ENCODE measurements at places on chromosomes 7 and 10.

GRCh38 chr7:144416341-144416740, 12.8 kb upstream of the NOBOX start:
- no peak for DNase-seq

- no peak for DNase-seq
Measured at GRCh38 chr7:30970594-30971094, 6.9 kb downstream of the GHRHR start.

DNA sequence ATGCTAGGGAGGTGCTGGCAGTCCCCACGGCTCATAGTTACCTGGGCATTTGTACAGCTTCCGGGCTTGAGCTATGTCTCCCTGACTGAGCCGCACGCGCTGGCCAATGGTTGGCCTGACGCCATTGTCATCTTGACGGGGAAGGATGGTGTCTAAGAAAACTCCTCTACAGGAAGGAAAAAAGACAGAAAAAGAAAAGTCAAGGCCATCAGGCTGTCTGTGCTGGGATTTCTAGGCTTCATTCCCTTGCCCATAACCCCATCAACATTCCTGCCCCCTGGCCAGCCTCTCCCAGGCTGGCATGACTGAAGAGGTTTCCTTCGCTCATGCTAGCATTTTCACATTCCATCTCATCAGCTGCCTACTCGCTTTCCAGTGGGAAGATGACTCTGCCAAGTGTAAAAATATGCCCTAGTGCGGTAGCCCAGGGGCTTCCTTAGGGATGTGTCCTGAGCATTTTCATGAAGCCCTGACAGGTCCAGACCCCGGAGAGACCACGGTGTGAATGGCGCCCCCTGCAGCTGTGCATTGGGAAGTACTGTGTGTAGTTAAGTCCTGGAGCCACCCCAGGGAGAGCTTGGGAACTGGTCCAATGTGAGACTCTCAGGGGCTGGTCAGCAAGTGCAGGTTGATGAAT, 54.5 kb upstream of the OPALIN start:
- DNase-seq, result no peak

DNA sequence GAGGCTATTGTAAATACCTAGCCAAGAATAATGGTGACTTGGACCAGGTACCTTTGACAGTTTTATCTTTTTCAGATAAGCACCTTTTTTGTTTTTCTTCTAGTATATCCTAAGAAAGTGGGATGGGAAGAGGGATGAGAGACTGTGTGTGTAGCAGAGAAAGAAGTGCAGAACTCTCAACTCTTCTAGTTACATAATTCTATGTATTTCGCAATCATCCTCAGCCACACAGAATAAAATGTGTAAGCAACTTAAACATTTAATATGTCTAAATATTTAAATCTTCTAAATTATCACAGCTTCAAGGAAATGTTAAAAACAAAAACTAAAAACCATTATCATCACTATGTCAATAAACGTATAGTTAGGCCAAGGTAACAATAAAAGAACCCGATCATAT, 42.6 kb upstream of the GSAP start:
- no peak for DNase-seq

DNA sequence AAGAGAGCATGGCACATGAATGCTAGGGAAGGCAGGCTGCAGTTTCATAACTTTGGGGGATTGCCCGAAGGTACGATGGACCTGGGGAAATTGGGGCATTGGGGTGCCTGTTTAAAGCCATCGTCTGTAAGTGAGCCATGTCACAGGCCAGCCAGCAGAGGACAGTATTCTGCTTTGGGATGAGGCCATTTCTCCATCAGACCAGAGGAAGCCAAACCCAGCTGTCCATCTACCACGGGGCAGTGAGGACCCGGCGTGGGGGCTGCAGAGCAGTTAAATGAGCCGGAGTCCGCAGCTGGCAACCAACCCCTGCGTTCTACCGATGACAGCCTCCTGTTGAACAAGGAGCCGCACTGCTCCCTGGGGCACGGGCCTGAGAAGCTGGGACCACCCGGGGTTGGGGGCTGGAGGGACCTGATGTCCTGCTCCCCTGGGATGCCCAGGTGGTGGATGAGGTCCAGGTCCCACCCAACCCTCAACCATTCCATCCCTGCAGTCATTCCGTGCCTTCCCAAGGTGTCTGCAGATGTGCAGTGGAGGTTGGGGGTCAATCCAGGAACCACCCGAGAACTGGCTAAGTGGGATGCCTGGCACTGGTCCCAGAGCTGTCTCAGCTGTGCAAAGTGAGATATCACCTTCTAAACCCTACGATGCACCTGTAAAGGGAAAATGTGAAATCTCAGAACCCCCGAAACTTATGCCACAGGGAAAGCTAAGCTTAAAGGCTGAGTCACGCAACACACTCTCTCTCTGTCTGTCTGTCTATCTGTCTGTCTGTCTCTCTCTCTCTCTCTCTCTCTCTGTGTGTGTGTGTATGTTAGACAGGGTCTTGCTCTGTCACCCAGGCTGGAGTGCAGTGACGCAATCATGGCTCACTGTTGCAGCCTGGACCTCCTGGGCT, 12.1 kb upstream of the RHBDD2 start:
- DNase-seq, result peak; percentile 52

DNA sequence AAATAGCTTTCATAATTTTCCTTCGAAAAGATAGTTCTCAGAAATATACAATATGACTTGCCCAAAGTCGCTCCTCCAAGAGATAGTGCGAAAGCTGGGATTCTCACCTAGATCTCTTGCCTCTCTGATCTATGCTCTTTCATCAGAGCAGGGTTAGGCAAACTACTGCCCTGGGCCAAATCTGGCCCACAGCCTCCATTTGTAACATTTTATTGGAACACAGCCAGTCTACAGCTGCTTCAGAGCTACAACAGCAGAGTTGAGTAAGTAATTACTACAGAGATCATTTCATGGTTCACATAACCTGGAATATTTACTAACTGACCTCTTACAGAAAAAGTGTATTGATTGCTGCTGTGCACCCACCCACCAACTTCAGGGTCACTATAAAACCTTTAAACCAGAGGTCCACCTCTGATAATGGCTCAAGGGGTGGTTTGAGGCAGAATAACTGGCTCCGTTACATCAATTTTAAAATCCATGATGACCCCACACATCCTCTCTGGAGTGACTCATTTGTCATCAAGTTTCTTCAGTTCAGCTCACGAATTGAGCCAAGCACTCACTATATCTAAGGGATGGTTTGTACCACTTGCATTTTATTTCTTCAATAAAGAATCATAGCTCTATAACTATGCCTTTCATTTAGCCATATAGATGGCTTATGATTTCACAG, 1019.0 kb downstream of the XPNPEP1 start:
- no peak for DNase-seq

GRCh38 chr7:159094023-159094740, 50.5 kb downstream of the VIPR2 start:
- no peak for DNase-seq

DNA sequence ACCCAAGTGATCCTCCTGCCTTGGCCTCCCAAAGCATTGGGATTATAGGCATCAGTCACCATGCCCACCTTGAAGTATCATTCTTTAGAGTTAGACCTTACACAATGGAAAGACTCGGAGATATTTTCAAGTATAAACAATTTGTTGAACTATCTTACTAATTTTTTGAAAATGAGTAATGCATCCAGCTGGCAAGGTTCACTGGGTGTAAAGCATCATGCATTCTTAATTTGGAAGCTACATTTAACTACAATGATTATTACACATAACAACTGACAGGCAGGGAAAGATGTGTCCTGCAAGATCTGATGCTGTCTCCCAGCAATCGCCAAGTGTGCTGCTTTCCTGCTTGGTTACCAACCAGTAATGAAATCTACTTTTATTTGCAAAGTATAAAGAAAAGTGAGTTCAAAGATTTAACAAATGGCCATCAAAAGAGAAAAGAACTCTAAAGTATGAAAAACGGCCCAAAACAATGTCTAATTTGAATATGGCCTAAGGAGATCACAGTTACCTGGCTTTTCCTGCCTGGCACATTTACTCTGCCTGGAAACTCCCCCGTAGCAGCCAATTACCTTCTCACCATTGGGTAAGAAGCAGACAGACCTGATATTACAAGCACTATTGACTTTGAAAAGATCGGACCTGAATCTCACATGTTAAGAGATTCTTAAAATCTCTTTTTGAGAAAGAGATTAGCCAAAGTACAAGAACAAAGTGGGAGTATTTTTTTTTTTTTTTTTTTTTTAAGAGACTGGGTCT, 59.3 kb upstream of the NMT2 start:
- DNase-seq, result no peak

DNA sequence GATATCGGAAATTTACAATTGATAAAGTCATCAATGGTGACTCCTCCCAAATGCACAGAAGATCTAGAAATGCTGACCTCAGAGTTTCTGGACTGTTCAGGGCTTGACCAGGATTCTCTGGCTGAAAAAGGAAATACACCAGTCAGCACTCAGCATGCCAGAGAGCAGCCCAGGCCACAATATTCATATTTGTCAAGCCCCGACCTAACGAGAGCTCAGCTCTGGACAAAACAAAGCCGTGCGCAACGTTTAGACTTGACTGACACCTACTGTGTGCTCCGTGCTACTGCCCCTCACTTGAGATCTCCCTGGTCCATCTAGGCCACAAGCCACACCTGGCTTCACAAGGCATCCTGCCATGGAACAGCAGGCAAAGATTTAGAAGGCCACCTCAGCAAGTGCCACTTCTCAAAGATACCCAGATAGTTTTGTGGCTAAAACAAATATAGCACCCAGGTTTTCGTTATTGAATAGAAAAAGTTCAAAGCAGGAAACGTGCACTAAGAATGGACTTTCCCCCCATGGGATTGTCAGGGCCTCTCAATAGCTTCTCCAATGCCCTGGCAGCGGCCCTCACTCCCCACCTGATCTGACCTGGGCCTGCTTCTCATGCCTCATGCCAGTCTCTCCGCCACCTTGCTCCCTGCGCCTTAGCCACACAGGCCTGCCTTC, 218.3 kb downstream of the FAM107B start:
- peak; percentile 52 for DNase-seq

- DNase-seq, result no peak
Measured at GRCh38 chr7:54933643-54934042, 85.2 kb upstream of the EGFR start.

DNA sequence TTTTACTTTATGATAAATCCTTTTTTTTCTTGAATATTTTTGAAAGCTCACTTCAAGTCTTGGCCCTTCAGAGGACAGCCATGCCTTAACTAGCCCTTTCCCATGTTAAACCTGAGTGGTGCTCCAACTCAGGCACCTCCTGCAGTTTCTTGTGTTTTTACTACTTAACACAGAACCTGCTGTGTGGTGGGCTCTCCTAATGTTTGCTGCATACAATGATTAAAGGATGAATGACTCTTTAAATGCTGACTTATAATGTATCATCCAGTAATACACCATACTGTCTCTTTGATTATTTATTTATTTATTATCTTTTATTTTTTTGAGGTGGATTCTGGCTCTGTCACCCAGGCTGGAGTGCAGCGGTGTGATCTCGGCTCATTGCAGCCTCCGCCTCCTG, 179.4 kb downstream of the SEMA3E start:
- DNase-seq, result no peak

DNA sequence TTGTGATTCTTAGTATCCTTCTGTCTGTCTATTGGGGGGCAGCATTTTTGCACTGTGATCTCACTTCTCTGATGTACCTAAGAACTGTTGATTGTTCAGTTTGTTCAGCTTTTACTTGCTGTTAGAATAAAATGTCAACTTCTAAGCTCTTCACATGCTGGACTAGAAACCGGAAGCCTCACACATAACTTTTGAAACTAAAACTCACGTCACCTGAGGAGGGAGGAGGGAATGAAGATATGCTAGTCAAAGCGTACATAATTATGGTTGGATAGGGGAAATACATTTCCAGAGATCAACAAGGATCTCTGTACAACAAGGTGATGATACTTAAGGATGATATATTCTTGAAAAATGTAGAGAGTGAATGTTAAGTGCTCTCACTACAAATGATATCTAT, 609.7 kb downstream of the INHBA start:
- DNase-seq, result no peak

DNA sequence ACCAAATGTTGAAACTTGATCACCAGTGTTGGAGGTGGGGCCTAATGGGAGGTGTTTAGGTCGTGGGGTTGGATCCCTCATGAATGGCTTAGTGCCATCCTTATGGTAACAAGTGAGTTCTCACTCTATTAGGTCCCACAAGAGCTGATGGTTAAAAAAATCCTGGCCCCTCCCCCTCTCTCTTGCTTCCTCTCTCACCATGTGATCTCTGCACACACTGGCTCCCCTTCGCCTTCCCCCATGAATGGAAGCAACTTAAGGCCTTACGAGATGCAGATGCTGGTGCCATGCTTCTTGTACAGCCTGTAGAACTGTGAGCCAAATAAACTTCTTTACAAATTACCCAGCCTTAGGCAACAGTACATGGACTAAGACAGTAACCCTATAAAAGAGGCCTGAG, 62.7 kb downstream of the PPP1R3C start:
- no peak for DNase-seq

Measured in CD4-positive, alpha-beta T cell treated with Interferon gamma for 1 hour (primary cell).